ENCODE measurements at places on chromosomes 13 and 19.

GRCh38 chr13:48401480-48401879 lies 11.4 kb downstream of the LPAR6 start:
- no peak for DNase-seq

DNA sequence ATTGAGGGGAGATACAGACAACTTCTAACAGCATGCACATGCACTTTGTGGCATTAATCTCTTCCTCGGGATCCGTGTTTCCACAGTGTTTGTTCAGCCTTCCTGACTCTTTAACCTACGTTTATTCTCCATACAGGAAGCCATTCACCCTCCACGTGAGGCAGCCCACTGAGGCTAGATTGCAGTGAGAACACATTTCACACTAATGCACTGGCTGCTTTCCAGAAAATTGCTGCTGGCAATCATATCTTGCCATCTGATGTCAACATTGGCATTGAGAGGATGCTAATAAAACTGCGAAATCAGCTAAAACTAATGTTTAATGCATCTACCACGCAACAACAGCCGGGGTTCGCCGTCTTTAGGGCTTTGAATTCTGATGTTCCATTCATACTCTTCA lies 30.0 kb downstream of the DCLK1 start:
- DNase-seq: no peak

- no peak for DNase-seq
Measured at GRCh38 chr13:48151363-48152161, 56.7 kb upstream of the MED4 start.

DNA sequence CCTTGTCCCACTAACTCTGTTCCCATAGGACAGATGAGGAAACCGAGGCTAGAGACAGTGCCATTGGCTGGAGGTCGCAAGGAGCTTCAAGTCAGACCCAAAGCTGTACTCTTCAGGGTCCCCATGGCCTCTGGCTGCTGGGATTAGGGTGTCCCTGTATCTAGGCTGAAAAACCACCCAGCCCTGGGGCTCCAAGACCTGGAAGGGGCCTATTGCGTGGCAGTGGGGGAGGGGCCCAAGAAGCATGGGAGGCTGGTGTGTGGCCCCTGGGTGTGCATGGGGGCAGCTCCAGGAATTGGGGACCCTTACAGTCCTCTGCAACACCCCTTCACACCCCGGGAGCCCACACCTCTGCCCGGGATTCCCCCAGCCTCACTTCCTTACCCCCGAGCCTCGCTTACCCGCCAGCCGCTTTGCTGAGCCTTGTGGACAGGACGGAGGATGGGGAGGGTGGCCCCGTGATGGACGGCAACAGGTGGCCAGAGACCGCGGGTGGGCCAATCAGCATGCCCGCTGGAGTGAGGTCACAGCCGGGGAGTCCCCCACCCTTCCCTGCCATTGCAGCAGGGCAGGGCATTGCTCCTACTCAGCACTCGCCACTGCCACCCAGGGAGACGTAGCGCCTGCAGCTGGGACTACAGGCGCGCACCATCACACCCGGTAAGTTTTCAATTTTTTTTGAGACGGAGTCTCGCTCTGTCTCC lies at the start of gene JSRP1:
TSS of gene JSRP1 (minus strand) at position 436 of the 704 bp plus-strand sequence. CDS start 1,103 bp downstream, outside the sequence.
- no peak for DNase-seq

DNA sequence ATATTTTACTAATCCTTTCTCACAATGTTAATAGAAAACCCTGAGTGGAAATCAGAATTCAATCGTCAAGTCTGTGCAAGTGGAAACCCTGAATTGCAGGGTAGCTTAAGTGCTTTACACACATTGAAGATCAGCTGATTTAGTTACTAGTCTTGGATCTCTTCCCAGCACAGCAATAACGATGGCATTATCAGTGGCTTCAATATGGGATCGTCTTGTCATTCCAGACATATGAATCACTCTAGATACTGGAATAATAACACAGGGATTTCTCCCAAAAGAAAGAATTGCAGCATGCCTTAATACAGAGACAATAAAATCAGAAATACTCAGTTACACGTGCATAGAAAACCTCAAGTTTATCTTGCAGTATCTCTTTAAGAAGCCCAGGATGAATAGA lies 12.6 kb upstream of the METTL21C start:
- DNase-seq: peak; percentile 78

GRCh38 chr19:49056101-49056901 lies 1.2 kb downstream of the CGB7 start:
- DNase-seq: peak; percentile 65

GRCh38 chr19:3024870-3025548 lies 4.1 kb downstream of the TLE2 start:
- DNase-seq: peak; percentile 18

GRCh38 chr13:84445776-84446175 lies 563.5 kb upstream of the SLITRK1 start:
- no peak for DNase-seq

DNA sequence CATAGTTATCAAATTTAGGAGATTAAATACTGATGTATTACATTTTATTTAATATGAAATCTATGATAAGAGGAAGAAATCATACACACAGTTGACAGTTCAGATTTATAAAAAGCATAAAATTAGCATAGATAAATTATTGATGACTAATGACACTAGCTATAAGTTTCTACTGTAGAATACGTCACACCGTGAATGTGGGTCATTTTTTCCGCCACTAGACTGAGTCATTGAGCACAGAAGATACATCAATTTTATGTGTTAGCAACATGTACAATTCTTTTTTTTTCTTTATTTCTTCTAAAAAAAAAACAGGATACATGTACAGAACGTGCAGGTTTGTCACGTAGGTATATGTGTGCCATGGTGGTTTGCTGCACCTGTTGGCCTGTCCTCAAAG lies 22.2 kb downstream of the AP2S1 start:
- DNase-seq: peak; percentile 84

DNA sequence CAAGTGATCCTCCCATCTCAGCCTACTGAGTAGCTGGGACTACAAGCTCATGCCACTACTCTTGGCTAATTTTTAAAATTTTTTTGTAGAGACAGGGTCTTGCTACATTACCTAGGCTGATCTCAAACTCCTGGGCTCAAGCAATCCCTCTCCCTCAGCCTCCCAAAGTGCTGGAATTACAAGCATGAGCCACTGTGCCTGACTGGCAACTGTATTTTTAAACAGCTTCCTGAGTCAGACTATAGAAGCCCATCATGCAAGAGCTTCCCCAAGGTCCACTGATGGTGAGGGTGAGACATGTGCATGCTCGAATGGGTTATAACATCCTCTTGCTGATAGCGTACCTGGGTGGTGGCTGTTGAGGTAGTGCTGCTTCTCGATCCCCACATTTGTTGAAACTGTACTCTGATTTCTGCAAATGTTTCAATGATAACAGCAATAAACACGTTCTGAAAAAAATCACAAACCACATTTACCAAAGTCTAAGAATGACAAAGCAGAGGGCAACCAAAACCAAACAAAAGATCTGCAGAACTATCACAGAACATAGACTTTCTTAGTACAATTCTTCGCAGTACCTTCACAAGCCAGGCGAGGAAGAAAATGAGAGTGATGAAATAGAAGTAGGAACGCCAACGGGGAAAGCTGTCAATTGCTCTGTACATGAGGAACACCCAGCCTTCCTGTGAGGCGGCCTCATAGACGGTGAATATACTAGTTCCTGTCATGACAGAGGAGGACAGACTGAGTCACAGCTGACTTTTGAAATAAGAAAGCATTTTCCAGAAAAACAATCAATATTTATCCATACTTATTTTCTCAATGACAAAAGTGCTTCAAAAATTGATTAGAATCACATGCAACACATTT lies 124.4 kb downstream of the NALCN start:
- no peak for DNase-seq

GRCh38 chr13:87384099-87384498 lies 287.1 kb upstream of the SLITRK5 start:
- no peak for DNase-seq

DNA sequence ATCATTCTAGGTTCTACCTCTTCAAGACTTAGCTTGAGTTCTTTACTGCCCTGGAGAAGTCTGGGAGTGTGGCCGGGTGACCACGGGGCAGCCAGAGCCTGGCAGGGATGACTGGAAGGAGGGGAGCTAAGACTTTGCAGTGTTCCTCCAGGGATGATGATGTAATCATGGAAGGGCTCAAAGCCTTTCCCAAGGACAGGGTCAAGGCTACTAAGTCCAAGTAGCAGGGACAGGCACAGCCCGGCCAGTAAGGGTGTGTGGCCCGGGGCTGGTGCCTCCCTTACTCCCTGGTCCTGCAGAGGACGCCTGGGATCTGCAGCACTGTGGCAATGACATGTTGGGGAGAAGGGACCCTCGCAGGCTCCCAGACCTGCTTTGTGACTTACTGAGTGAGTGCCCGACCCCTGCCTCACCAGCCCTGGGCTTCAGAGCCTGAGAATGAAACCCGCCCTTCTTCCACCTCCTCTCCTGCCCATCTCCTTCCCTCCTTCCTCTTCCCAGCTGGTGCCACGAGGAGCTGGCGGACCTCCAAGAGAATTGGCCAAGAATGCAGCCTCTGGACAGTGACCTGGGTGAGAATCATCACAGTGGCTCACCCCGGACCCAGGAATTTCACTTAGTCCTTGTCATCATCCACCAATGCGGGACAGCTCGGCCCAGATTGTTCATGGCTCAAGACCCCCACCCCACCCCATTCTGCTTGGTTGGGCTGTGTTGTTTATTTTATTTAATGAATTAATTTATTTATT lies 15.6 kb upstream of the FBXO17 start:
- no peak for DNase-seq

- no peak for DNase-seq
Measured at GRCh38 chr19:53906211-53907192, 2.6 kb upstream of the CACNG7 start.

DNA sequence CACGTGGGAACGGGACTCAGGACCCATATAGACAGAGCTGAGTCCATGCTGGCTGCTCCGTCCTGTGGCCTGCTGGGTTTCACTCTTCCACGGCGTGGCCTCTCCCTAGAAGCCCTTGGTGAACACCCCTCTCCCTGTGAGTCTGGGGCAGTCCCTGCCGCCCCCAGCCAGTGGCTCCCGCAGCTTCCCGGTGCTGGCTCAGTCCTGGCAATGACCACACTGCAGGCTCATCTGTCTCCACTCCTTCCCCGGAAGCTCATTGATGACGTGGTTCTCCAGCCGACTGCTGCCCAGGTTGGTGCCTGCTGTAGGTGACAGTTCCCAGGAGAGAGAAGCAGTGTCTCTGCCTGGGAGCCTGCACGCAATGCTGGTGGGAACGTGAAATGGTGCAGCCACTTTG lies 2.1 kb upstream of the TEX29 start:
- no peak for DNase-seq

- DNase-seq: no peak
Measured at GRCh38 chr19:16541526-16542044, 652 bp downstream of the CHERP start.

- no peak for DNase-seq
Measured at GRCh38 chr19:870963-871401, 11.5 kb downstream of the CFD start.

DNA sequence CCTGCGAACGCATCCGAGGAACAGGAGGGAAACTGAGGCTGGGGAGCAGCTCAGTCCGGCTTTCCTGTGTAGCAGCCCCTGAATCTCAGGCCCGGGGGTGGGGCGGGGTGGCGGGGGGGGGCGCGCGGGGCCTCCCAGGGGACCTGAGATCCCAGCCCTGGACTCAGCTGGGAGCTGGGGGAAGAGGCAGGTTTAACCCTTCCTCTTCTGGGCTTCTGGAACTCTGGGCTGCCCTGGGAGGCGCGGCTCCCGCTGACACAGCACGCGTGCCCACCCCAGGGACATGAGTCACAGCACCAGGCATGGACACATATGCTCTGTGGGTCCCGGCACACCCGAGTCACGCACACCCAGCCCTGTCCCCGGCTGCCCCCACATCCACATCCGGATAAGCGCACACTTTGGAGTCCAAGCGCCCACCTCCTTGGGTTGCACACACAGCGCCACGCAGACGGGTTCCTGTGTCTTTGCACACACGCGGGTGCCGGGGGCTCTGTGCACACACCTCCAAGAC lies 3.5 kb upstream of the CIRBP start:
- DNase-seq: peak; percentile 98

GRCh38 chr13:50788551-50789210 lies 54.8 kb downstream of the DLEU7 start:
- no peak for DNase-seq

- peak; percentile 84 for DNase-seq
Measured at GRCh38 chr19:10007371-10008183, 2.7 kb downstream of the COL5A3 start.

- peak; percentile 92 for DNase-seq
Measured at GRCh38 chr13:28753208-28753892, 34.6 kb upstream of the SLC46A3 start.

GRCh38 chr13:50149932-50150331 lies 134.7 kb downstream of the KCNRG start:
- no peak for DNase-seq
